KG1 (cell line): ENCODE measurements at places on chromosomes 12 and 14.

DNA sequence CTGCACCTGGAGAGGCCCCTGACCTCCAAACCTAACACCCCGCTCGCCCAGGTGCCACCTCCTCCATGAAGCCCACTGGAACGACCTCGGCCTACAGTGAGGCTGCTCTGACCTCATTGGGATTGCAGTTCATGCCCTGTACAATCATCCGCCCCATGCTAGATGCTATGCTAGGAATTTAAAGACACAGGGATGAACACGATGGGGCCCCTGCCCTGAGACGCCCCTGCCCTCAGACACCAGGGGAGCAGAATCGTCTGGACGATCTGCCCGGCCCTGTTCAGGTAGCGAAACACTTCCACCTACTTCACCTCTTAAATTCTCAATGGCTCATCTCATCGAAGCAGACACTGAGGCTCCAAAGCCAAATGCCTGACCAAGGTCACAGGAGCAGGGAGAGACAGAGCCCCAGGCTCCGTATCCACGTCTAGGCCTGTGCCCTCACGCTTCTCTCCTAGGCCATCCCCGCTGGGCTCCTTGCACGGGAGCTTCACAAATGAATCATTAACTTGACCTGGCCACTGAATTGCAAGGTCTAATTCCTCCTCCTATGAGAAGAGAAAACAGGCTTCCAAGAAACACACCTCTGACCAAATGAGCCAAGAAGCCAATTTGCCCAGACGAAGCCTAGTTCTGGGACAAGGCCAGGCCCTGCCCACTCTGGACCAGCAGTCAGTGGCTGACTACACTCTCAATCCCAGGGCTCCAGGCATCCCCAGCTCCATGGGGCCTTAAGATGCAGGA is 35.2 kb downstream of the SCARB1 start:
- no peak for DNase-seq

- DNase-seq: no peak
Measured at GRCh38 chr12:114794049-114794558, 110.1 kb upstream of the TBX3 start.

GRCh38 chr12:45816652-45817051 is 87.1 kb downstream of the ARID2 start:
- DNase-seq: no peak

GRCh38 chr12:38915429-38916182 is 10.2 kb upstream of the CPNE8 start:
- no peak for DNase-seq

DNA sequence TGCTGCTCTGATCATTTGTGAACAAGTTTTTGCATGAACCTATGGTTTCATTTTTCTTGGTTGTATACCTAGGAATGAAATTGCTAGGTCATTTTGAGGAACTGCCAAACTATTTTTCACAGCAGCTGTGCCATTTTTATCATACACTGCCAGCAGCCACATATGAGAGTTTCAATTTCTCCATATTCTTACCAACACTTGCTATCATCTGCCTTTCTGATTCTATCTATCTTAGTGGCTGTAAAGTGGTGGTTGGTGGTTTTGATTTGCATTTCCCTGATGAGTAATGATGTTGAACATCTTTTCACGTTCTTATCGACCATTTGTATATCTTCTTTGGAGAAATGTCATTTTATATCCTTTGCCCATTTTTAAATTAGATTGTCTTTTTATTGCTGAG is 146.1 kb downstream of the C12orf75 start:
- no peak for DNase-seq

GRCh38 chr14:89201645-89202044 is 215.4 kb downstream of the FOXN3 start:
- DNase-seq: no peak

GRCh38 chr12:111154147-111154834 is 214.6 kb downstream of the PHETA1 start:
- no peak for DNase-seq
